Suppressor macrophage treated with lipopolysaccharide for 1 hour (primary cell): ENCODE measurements at places on chromosomes 3 and 15.

DNA sequence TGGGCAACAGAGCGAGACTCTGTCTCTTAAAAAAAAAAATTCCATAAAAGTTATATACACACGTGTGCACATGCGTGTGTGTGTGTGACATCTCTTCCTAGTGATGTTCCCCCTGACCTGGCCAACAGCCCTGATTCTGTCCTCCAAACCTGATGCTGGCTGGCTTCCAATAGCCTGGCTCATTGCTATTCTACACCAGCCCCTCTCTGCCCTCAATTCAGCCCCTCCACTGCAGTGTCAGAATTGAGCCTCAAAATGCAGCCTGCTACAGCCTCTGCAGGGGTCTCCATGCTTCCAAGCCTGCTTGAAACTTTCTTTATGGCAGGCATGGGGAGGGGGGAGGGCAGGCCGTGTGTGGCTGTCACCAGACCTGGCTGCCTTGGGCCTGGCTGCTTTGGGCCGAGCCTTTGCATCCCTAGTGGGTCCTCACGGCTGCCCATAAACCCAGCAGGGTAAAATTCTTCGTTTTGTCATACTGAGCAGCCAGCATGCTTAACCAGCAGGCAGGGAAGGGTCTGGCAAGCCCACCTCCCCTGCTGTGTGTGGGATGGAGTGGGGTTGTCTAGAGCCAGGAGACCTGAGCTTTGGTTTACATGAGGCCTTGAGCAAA, 22.7 kb upstream of the DOCK3 start:
- DNase-seq = no peak

DNA sequence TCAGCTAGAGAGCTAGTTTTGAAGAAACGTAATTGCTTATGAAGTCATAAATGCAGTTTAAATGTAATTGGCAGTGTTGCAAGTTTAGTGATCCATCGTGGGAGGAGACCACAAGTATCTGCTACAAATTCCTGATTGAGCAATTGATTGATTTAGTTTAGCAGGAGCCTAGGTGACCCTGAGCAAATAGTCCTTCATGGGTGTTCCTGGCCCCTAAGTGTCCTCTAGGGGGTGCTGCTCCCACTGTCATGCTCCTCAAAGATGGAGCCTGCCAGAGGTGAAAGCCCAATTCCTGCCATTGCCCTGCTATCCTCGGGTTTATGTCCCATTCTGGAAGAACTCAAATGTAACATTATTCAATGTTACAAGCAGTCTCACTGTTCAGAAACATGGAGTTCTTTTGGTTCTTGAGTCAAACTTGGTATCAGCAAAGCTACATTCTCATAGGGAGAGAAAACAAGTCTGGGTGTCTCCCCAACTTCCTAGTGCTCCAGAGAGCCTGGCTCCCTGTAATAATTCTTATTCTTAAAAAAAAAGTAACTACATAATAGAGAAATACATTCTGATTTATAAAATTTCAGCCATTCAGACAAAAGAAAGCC, 29.8 kb upstream of the SENP5 start:
- DNase-seq = peak; percentile 77

GRCh38 chr3:37150621-37151020, 23.8 kb downstream of the LRRFIP2 start:
- no peak for DNase-seq

DNA sequence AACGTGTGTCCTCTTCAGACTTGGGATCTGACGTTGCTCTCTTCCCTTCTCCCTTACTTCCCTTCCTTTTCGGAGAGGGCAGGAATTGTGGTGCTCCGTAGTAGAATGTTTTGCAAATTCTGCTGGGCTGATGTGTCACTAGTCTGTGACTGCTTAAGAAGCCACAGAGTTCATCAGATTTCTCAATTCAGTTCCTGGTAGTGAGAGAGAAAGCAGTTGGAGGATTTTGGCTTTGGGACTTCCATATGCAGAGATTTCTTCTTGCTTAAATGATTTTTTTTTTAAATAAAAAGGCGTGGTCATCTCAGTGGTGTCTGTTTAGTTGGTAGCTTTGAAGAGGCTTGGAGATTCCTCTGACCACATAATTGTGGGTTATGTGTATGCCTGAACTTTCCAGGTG, 10.1 kb downstream of the CEMIP start:
- DNase-seq = peak; percentile 82

- peak; percentile 97 for DNase-seq
Observed at GRCh38 chr15:96330450-96331143, at the start of gene NR2F2. Gene NR2F2 (plus strand): TSS chr15:96330700. CDS start chr15:96332106, 1,406 bp downstream.

DNA sequence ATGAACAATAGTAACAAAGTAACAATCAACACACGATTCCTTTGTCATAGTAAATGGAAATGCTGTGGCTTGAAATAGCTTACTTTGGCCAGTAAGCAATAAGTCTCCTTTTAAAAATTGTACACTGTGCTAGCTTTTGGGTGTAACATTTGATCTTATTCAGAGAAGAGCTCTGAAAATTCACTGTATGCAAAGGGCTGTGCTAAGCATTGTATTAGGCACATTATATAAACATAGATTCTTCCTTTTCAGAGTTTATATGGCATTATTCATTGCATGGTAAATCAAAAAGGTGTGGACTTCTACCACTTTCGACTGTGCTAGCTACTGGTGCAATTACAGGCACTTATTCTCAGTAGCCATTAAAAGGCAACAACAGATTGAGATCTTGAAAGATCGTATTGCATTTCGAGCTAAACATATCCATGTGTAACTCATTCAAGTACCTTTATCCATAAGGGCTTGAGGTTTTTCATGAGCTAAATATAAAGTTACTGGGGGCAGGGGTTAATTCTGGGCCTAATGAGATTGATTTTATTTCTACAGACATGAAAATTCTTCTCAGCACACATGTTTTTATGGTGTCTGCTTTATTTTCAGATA, 246.8 kb downstream of the NR1D2 start:
- DNase-seq = no peak

- no peak for DNase-seq
Observed at GRCh38 chr3:45105855-45106671, 40.1 kb downstream of the CDCP1 start.

DNA sequence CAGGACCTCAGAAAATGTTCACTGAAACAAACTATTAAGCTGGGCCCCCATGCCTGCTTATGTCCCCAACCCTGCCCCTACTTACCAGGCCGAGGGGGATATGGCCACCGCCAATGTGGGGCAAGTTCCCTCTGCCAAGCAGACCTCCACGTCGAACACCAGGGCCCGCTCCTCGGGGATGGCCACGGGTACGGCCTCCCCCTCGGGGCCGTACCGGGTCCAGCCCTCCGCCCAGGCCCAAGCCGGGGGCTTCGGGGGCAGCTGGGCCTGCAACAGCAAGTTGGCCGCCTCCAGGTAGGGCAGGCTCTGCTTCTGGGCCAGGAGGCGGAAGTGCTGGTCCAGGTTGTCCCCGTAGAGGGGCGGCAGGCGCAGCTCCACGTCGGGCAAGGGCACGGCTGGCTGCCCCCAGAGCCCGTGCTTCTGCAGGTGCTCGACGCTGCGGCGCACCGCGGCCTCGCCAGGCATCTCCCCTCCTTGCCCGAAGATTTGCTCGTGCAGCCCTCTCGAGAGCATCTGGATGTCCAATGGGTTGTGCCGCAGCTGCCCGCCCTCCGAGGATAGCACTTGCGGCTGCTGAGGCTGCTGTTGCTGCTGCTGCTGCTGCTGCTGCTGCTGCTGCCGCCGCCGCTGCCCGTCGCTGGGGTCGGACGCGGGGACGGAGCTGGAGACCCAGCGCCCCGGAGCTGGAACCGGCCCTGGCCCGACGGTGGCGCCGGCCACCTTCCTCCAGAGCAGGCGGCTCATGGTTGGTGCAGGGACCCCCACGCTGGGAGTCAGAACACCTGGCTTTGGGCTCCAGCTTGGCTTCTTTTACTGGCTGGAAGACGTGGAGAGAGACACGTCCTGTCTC, 1.4 kb downstream of the POLG start:
- no peak for DNase-seq

DNA sequence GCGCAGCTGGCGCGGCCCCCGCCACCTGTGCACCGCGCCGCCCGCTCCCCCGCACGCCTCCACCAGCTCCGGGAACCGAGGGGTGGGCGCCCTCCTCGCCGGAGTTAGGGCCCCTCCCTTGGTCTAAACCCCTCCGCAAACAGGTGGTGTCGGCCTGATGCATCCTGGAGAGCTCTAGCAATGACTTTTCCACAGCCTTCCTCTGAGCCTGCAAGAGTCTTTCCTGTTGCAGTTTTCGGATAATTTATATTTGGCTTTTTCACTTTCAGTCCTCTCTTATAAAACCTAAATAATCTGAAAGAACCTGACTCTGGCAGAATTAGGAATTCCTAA, 334 bp upstream of the IGSF11 start:
- no peak for DNase-seq

DNA sequence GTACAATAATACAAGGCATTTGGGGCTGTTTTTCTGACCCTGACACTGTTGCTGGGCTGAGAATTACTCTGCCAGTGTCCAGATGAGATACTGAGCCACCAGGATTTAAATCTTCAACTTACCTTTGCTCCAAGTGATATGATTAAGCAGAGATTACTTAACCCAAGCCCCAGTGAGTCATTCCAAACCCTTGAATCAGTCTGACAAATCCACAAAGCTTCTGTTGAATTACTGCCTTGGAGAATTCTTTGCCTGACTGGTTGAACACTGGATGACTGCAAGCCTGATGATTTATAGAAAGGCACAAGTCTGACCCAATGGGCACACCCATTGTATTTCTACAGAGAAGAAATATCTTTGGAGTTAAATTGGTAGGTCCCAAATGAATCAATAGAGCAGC, 88.2 kb upstream of the TSC22D2 start:
- peak; percentile 55 for DNase-seq

GRCh38 chr15:93048759-93049161, 40.3 kb downstream of the RGMA start:
- DNase-seq = no peak
